NCI-H2227 treated with DMSO at 0.1 percent for 48 hours (cell line): ENCODE measurements at places on chromosomes 7 and 10.
A peak's percentile ranks its signal among the peaks of the same experiment; 100 is the strongest.

- DNase-seq: no peak
Measured at GRCh38 chr7:157910446-157910845, 573.6 kb downstream of the DNAJB6 start.

DNA sequence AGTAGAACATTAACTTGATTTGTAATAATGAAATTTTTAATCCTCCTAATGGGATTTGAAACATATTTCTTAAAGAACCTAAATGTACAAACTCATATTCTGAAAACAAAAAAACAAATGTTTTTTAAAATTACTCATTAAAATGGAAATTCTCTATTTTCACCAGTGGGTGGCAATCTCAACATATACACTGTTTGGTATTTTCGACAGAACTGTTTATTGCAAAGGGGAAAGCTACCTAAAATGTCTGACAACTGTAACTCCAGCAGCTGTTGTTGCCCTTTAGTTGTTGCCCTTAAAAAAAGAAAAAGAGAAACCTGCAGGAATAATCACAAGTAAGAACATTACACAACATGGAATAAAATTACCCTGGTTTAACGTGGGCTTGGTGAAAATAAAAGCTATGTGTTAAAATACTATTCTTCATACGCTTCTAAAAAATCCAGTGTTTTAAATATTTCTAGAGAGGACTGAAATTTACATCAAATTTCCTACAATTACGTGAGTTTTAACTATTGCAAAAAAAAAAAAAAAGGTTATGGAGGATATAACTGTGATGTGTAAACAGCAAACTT, 54.5 kb downstream of the COL1A2 start:
- DNase-seq: peak; percentile 73

DNA sequence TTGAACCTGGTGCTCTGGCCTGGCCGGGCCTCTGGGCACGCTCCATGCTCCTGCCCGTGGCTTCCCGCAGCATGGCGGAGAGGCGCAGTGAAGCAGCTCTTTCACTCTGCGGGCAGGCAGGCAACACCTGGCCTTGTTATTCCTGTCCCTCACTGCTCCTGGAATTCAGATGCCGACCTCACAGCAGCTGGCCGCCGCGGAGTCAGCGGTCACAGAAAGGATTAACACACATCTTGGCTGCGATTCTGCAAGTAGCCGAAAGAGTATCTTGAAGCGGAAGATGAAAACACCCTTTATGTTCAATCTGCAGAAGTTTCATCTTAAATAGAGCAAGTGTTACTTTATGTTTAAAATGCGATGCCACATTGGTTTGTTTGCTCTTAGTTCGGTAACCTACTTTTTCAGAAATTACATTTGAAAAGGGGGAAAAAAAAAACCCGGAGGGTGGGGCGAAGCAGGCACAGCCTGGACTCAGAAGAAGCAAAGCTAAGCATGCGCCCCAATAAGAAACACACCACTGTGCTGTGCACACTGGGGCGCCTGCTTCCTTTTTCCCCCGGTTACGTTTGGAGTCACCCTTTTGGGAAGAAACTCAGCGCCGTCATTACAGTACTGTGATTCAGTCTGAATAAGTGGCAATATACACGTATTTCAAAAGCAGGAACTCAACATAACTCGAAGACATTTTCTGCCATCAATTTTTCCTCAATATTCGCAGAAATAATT, 42.3 kb downstream of the BRI3 start:
- peak; percentile 16 for DNase-seq

DNA sequence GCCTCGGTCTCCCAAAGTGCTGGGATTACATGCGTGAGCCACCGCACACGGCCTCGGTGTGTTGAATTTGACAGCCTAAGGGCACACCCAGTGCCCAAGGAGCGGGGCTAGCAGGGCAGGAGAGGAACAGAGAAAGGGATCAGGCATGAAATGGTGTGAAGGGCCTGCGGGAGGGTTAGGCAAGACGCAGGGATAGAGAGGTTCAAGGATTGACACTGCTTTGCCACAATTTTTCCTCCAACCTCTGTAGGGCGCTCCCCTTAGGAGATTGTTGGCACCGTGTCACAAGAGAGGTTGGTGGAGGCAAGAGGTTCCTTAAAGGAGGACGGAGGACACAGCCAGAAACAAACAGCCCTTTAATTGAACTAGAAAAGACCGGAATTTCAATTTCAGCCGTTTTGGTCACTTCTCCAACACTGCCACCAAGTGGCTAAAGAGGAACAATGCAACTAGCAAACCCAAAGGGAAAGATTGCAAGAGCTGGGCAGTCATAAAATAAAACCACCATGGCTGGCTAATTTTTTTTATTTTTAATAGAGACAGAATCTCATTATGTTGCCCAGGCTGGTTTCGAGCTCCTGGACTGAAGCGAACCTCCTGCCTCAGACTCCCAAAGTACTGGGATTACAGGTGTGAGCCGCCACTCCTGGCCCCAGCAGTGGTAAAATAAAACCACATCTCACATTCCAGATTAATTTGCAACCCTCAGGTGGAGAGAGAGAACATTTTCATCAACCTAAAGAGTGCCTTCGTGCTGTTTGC, 6.9 kb upstream of the CREB3L2 start:
- DNase-seq: peak; percentile 78

- DNase-seq: no peak
Measured at GRCh38 chr10:73628405-73628804, 12.9 kb downstream of the MYOZ1 start.

DNA sequence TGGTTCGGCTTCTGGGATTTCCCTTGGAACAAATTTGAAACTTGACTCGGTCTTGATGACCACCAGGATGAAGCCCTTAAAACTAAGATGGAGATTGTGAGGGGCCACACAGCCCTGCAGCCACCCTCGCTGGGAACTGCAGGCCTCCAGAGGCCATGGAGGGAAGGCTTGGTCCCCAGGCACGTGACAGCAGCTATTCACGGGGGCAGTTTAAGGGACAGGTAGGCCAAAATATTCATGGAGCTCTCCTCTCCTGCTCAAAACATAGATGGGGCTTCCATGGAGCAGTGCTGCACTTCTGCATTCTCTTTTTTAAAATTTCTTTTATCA, 137.0 kb downstream of the ADCY1 start:
- DNase-seq: no peak

- no peak for DNase-seq
Measured at GRCh38 chr7:28725911-28726310, 232.2 kb downstream of the TRIL start.

DNA sequence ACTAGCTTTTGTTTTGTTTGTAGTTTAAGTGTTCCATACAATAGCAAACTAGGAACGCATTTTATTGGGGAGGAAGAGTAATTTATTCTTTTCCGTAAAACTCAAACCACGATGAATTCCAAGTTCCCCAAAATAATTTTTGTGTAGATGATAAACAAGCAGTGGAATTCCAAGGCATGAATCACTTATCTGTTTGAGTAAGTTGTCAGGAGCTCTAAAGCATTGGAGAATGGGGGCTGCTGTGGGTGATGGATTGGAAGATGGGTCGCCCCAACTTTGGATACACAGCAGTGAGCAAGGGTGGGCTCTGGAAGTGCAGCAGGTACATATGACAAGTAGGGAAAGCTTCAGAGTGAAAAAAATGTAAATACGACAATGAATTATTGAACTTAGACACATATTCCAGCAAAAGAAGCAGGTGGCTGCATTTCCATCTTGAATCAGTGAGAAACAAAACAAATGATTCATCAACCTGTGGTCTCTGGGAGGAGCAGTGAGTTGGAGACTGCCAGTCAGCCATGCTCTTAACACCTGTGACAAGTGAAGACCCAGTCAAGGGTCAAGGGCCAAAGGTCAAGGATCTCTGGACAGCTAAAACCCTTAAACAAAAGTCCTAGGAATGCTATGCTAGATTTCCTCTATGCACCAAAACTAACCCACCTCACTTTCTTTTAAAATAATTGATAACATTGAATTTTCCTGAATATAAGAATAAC, 34.2 kb upstream of the ADRB1 start:
- no peak for DNase-seq

DNA sequence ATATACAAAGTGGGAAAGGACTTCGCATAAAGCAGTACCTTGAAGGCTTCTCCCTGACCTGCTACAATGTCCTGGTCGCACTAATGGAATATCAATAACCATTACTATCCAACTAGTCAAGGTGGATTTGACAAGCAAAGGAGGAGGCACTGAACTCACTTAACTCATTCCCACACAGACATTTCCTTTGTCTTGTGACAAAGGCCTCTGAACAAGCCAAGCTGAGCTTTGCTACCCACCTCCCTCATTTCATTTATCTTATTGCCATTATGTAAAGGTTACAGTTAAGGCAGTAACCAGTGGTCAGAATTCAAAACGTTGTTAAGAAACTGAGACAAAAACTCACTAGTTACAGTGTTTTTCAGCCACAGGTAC, 7.3 kb downstream of the ELMO1 start:
- no peak for DNase-seq

GRCh38 chr7:149067869-149068268, 22.6 kb downstream of the ZNF786 start:
- DNase-seq: no peak

DNA sequence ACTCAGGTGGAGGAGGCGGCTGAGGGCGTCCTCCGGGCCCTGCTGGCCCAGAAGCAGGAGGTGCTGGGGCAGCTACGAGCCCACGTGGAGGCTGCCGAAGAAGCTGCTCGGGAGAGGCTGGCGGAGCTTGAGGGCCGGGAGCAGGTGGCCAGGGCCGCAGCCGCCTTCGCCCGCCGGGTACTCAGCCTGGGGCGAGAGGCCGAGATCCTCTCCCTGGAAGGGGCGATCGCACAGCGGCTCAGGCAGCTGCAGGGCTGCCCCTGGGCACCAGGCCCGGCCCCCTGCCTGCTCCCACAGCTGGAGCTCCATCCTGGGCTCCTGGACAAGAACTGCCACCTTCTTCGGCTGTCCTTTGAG, 2.8 kb downstream of the TRIM56 start:
- DNase-seq: no peak

DNA sequence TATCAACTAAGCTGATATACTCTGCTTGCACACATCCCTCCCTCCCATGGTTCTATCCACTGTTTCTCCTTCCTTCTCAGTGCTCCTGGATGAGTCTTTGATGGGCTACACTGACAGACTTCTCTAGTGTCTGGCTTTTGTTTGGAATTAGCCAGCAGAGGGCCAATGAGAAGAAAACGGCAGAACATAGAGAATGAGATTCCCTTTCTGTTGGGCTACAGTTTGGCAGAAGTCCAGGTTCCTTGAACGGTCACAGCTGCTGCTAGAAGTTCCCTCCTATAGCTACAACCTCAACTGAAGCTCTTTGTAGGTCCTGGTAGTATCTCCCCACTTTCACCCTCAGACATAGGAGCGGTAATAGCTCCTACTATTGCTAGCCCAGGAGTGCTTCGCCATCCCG, 251.1 kb upstream of the LRRN3 start:
- peak; percentile 81 for DNase-seq

- DNase-seq: no peak
Measured at GRCh38 chr7:37205451-37205850, 243.2 kb downstream of the ELMO1 start.

GRCh38 chr7:130650611-130651120, 17.9 kb downstream of the COPG2 start:
- DNase-seq: no peak

- no peak for DNase-seq
Measured at GRCh38 chr10:84341538-84341856, 13.1 kb downstream of the CCSER2 start.

DNA sequence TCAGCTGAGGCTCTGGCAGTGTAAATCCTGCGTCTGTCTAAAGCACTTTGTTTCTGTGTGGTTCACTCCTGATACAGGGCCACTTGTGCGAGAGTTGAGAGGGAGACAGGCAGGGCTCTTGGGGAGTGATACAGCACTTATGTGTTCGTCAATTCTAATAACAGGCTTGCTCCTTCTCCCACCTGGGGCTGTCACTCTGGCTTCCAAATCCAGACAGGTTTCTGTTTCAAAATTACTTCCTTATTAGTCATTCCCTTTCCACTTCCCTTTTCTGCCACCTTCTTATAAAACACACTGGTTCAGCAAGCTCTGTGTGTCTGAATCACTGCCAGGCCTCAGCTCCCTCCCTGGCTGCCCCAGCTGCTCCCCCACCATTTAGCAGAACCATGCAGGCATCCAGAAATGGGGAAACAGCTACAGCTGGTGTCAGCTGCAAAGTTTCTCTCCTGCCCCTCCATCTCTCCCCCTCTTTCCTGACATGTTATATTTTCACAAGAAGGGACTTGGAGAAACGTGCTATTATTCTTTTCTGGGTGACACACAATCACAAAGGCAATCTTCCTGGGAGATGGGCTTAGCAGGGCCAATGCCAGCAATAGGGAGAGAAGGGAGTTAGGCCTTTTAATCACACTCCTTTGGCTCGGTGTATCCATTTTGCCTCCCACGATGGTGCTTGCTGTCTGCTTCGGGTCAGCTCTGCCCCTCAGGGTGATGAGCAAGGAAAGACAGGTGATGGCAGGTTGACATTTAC, 58.4 kb upstream of the ZNRF2 start:
- DNase-seq: peak; percentile 66

DNA sequence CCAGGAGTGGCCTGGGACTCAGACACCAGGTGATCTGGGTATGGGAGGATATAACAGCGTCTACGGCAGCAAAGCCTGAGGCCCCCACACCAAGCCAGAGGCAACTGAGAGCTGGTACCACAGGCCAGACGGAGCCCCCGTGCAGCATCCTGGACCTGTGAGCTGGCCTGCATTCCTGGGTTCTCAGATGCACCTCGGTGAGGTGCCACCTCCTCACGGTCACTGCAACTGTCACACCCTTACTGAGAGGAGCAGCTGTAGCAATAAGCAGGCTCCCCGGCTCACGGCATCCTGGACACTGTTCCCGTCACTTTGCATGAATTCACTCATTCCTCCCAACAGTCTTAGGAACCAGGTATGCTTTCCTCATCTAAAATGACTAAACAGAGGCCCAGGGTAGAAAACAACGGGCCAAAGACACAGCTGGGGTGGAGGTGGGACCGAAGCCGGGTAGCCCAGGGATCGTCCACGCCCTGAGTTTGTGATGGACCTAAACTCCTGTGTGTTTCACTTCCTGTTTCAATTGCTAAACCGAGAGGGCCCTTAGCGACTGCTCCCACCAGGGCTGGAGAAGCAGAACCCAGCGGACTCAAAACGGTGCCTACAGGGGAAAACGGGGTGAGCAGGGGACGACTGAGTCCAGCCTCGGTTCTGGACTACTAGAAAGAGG, 98.7 kb downstream of the CTBP2 start:
- DNase-seq: no peak

DNA sequence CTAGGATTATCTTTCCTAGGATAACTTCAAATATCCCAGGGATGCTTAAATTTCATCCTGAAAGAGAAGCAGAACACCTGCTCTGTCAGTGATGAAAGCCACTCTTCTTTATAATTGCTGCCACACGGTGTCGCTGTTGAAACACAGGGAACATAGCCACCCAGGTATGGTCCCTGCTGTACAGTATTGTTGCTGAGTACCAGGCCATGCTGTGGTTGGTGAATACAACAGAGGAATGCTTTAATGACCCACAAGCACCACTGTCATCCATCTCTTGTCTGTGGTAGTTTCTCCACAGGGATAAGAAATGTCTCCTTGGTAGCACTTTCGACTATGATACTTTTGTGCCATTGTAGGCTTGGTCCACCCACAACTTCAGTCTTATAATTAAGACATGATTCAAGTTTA, 70.6 kb upstream of the STARD3NL start:
- DNase-seq: peak; percentile 9

GRCh38 chr10:50345545-50345944, 94.2 kb upstream of the ASAH2 start:
- no peak for DNase-seq

GRCh38 chr10:7260912-7261311, 149.9 kb downstream of the SFMBT2 start:
- no peak for DNase-seq

GRCh38 chr10:59315465-59315864, 46.9 kb downstream of the FAM13C start:
- no peak for DNase-seq
